Activated CD4-positive, alpha-beta T cell treated with anti-CD3 and anti-CD28 coated beads, Interleukin-2, amount 50 U/mL, for 4 hours (primary cell): ENCODE measurements at places on chromosomes 2 and 18.

DNA sequence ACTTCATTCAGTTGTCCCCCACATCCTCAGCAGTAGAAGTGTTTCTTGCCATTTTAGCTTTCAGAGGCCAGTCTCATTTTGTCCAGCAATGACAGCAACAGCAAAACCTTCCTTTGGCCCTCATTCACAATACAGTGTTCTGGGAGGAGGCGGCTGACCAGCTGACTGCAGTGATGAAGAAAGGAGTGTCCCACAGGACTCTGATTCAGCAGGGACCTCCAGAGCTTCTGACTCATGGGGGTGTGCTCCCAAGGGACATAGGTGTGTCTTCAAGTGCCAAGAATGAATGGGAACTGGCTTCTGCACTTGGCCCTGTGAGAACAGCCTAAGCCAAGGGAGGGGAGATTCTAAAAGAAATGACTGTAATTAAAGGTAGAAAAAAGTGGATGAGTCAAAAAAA is 147.0 kb upstream of the PELI1 start:
- DNase-seq: no peak

DNA sequence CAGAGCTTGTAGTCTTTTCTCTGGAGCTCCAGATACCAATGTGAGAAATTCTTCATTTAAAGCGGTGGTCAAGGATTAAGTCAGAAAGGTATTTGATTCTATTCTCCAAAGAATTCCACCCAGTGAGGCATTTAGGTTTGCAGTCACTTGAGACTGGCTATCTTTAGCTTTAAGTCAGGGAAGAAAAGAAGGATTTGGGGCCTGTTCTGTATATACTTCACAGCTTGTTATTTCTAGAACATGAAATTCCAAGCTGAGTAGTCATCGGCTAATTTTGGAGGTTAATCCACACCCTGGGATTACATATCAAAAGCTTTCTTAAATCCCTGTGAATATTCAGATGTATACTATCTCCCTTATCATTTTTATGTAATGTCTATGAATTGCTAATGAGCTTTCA is 39.4 kb downstream of the MYOM1 start:
- no peak for DNase-seq

DNA sequence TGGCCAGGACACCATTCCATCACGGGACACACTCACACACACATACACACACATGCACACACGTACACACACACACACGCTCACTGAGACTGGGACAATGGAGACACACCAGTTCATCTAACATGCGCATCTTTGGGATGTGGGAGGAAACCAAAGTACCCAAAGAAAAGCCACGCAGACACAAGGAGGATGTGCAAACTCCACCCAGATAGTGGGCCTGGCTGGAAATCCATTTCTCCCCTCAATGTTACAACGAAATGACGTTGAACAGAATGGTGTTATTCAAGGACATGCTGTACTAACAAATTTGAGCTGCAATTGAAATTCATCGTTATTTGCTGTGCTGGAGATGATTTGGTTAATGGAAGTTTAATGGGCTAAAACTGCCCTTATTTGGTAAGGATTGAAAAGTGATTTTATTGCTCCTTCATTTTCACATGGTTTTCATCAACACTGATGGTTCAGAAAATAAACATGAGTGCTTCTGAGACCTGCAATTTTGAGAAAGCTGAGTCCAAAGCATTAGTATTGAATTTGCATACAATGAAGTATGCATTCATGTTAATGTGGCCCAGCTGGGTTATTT is 110.0 kb downstream of the KCNE4 start:
- no peak for DNase-seq

GRCh38 chr2:105497094-105497493 is 98.2 kb upstream of the FHL2 start:
- DNase-seq: no peak

DNA sequence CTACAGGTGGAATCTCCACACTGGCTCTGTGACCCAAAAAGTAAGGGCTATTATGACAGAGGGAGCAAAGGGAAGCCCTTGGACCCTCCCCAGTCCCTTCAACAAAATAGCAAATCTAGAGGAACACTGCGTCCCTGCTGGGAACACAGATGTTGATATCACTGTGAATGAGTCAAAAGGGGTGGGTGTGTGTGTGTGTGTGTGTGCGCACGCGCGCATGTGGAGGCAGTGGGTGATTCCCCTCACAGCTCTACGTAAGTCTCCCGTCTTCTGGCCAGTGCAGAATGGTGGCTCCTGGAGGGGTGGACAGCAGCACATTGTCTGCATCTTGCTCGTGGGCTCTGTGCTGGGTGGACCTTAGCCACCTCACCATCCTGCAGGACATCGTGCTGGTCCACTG is 7.8 kb upstream of the C2orf72 start:
- no peak for DNase-seq

DNA sequence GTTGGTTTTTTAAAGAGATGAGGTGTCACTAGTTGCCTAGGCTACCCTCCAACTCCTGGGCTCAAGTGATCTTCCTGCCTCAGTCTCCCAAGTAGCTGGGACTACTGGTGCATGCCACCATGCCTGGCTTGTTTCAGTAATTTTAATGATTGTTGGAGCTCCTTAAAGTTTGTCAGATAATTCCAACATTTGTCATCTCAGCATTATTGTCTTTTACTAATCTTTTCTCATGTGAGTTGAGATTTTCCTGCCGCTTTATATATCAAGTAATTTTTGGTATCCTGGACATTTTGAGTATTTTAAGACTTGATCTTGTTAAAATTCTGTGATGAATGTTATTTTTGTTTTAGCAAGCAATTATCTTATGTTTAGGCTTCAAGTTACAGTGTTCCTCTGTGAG is 108.6 kb downstream of the OTX1 start:
- no peak for DNase-seq
